CD8-positive, alpha-beta memory T cell (primary cell): ENCODE measurements at places on chromosomes 5 and 9. TPM values are rescaled to one million over a fixed set of nuclear protein-coding genes. Genes with fewer than 3 reads are reported as not detected.

GRCh38 chr5:81750308-81751008 lies 439 bp downstream of the SSBP2 start:
- peak; percentile 42 for DNase-seq

DNA sequence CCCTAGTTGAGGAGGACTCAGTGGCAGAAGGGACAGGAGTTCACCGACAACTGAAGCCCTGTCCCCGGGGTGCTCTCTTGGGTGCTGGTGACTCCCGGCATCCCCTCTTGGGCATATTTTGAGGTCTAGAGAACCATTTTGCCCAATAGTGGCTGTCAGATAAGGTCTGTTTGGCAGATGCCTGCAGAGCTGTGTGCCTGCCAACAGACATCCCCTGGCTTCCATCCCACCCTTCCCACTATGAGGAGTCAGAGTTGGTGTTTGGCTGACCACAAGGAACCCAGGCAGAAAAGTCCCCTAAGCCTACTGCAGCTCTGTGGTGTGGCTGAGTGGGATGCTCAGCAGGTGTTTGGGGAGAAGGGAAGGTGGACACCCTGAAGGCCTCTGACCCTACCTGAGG lies 207.0 kb downstream of the AUH start:
- no peak for DNase-seq

- DNase-seq: no peak
These were observed 38.9 kb upstream of the IFNK start for GRCh38 chr9:27485158-27485557.

The ENC1 gene
- total RNA-seq: 0.93 TPM

GRCh38 chr5:171236651-171237050 lies 72.4 kb upstream of the TLX3 start:
- DNase-seq: no peak
